ENCODE measurements at places on chromosomes 7 and 10.
A peak's percentile ranks its signal among the peaks of the same experiment; 100 is the strongest.

DNA sequence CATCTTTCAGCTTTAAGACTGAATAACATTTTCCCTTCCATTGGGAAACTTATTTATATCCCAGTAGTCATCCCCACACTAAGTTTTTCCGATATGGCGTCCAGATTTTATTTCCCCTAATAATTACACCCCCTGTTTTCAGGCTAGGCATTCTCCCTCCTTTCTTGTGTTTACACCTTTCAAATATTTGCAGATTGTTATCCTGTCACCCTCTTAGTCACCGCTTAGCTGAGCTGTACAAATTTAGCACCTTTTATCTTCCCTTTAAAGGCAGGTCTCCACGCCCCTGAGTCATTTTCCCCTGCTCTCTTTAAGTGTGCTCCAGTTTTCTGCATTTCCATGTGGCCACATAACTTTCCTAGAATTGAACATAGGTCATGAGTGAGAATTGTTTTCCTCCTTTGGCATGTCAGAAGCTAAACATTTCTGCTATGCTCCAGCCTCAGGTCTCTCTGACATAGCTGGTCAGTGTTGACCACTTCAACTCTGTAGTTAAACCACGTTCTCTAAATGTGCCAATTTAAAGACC is 47.4 kb downstream of the LRRC4 start:
- peak; percentile 45 for DNase-seq

GRCh38 chr10:46091080-46091827 is 45.2 kb upstream of the MSMB start:
- no peak for DNase-seq

GRCh38 chr7:117269417-117269816 is 53.4 kb downstream of the WNT2 start:
- DNase-seq, result peak; percentile 76

- no peak for DNase-seq
Observed at GRCh38 chr10:27531336-27531847, 27.3 kb downstream of the RAB18 start.

DNA sequence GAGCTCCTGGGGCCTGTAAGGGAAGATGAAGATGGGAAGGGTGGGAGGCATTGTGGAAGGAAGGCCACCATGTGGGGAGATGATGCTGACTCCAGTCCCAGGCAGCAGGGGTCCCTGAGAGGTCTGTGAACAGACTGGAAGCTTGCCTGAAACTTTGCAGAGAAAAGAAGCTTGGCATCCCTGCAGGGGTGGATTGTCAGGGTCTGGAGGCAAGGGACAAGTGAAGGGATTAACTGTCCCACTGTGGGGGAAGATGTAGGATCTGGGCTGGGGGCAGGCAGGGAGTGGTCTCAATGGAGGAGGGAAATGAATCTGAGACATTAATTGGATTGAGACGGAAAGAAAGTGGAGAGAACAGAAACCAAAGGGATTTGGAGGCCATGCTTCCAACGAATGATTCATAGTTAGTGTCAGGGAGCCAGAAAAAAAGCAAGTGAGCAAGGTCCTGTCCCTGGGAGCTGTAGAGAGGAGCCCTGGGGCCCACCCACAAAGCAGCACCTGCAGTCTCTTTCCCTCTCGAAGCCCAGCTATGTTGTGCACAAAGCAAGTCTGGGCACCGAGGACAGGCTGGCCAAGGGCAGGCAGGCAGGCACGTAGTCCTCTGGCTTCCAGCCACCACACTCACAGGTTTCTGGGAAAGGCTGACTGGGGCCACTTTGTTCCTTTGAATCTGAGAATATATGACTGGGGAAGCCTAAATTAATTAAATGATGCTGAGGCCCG is 4.7 kb upstream of the SLC18A3 start:
- DNase-seq, result no peak

DNA sequence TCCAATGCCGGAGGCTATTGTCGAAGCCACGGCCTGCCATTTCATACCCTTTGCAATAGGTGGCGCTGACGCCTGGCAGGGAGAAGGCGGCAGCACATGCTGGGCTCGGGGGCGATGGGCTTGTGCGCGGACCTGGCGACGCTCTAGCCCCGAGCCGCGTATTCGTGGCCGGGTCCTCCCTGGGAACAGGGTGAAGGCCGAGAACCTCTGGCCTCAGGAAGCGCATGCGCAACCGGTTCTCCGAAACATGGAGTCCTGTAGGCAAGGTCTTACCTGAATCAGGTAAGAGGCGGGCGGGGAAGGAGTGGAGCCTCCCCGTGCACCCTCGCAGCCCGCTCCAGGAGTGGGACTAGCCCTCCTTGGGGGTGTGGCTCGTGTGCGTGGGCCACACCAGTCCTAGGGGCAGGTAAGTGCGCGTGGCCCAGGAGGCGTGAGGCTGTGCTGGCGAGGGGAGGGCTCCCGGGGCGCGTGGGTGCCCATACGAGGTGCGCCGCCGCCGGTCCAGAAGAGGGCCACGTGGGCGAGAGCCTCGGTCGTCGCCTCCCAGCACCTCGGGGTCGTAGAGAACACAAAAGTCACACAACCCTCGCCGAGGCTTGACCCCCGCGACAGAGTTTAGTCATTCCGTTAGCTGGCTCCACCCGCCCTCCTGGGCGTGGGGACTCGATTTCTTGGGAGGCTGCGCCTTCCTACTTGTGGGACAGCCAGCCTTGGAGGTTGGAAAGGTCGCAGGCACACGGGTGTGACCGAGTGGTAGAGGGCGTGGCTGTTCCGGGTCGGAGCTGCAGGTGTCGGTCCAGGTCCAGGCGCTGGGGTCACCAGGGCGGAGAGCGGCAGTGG is 5.6 kb upstream of the MEST start:
- DNase-seq, result peak; percentile 30

DNA sequence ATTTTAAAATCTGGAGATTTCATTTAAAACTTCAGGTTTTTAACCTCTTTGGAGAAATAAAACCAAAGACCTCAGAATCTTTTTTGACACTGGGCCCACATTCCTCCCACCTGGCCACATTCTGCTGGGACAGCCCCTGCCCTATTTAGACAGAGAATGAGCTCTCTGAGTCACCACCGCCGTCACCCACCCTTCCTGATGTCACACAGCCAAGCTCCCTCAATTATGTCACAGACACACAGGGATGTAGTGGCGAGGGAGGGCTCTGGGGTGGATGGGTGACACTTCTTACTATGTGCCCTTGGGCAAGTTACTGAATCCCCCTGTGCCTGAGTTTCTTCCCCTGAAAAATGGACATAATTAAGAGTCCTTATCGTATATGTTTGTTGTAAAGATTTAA is 162.6 kb downstream of the RAB11FIP2 start:
- no peak for DNase-seq

DNA sequence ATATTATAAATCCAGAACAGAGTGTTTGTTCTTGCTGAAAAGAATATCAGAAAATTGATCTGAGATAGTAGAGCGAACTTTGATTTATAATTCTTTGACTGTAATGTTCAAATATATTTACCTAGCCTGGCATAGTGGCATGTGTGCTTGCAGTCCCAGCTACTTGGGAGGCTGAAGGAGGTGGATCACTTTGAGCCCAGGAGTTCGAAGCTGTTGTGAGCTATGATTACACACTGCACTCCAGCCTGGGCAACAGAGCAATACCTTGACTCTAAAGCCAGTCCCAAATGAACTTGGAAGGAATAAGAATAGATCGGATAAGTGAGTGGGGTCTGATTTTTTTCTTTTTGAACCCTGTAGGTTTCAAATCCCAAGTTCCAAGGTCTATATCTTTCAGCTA is 23.5 kb downstream of the GNG11 start:
- DNase-seq, result peak; percentile 85

DNA sequence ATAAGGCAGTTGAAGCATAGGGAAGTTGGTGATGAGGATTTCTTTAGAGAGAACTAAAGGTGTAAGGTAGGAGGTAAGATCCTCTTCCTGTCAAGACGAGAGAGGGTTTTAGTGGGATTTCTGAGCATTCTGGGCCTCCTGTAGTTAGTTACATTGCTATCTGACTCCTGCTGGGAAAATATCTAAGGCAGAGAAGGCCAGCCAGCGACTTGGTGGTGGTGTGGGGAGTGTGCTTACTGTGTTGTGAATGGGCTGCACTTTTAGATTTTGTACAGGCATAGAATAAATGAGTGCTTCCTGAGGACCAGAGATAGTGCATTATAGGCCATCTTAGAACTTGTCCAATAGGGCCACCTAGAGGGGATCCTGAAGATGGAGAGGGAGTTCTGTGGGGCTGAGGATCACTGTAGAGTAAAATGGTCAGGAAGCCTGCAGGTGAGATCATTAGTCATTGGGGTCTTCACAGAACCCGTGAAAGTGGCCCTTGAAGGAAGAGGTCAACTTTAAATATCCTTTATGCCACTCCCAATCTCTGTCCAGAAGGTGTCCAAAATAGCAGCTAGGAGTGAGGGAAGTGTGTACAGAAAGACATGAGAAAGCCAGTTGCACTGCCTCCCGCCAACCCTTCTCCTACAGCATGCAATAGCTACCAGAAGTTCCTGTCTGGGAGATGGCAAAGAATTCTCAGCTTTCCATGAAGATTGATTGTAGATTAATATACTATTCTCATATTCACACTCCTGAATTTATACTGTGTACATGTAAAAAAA is 266.6 kb downstream of the POLR1F start:
- peak; percentile 30 for DNase-seq

GRCh38 chr7:105743351-105744090 is 132.9 kb downstream of the ATXN7L1 start:
- DNase-seq, result no peak

GRCh38 chr7:152516216-152516615 is 80.4 kb upstream of the KMT2C start:
- no peak for DNase-seq

- DNase-seq, result no peak
Observed at GRCh38 chr10:132758865-132759264, 27.1 kb downstream of the NKX6-2 start.

- DNase-seq, result no peak
Observed at GRCh38 chr7:112306903-112307302, 100.4 kb downstream of the ZNF277 start.

- DNase-seq, result no peak
Observed at GRCh38 chr10:114060456-114060855, 16.8 kb downstream of the ADRB1 start.

DNA sequence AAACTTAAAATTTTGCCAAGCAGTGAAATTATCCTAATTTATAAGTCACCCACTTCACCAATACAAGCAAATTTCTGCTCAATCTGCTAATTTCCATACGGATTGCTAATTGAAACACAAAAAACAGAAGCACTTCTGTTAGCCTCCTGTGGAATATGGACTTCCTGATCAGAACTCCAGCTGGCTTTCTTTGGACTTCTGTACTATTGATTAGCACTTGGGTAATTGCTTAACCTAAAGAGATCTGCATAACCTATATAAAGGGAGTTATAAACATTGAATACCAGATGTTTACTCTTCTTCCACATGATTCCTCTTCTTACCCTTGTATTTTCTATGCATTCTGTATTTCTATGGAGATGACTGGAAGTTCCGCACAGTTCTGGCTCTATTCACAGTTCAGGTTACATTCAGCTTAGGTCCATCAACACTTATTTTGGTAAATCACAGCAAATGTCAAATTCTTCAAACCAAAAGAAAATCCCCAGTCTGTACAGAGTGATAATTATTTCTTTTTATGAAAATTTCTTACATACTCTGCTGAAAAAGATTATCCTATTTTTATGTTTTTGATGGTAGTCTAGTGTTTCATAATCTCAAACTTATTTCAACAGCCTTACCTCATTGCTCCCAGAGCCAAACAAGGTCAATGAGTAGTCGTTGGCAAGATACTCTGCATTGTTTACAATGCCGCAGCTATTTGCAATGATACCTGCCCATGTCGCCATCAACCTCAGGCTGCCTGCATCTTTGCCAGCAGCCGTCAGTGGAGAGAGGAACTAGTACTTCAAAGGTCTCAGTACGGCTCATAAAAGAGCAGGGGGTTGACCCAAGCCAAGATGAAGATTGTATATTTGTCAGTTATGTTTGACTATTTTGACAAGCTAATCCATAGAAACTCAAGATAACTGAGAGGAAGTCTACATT is 225.6 kb downstream of the AHR start:
- DNase-seq, result no peak

DNA sequence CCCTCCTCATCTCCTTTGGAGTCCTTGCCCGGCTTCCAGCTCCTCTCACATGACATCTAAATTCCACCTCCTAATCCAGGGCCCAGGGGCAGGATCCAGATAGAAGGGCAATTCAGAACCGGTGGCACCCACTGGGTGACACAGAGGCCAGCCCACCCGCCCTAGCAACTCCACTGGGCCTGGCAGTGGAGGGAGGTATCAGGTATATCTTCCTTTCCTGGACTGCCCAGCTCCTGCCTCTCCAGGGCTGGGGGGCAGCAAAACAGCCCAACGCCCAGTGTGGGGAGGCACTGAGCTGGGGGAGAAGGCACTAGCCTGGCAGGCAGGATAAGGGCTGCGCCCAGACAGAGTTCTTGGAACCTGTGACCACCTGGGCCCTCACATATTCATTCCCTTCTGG is 10.4 kb upstream of the TRIM8 start:
- DNase-seq, result no peak

Data from endothelial cell of umbilical vein (primary cell).